ENCODE measurements at places on chromosomes 7 and 10.

DNA sequence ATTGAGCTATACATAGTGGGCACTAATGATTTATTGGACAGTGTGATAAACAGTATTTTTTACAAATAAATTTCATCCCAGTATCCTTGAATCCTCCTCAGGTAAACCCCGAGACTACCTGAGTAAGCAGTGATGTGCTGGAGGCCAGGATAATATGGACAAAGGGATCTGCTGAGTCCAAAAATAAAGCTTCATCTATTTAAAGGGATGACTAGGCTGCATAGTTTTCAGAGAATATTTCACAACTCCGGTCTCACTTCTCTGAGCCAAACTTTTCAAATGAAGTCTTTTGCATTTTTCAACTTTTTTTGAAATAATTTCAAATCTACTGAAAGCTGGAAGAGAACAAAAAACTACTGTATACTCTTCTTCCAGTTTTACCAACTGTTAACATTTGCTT lies 2.5 kb downstream of the ACTR3B start:
- no peak for DNase-seq

DNA sequence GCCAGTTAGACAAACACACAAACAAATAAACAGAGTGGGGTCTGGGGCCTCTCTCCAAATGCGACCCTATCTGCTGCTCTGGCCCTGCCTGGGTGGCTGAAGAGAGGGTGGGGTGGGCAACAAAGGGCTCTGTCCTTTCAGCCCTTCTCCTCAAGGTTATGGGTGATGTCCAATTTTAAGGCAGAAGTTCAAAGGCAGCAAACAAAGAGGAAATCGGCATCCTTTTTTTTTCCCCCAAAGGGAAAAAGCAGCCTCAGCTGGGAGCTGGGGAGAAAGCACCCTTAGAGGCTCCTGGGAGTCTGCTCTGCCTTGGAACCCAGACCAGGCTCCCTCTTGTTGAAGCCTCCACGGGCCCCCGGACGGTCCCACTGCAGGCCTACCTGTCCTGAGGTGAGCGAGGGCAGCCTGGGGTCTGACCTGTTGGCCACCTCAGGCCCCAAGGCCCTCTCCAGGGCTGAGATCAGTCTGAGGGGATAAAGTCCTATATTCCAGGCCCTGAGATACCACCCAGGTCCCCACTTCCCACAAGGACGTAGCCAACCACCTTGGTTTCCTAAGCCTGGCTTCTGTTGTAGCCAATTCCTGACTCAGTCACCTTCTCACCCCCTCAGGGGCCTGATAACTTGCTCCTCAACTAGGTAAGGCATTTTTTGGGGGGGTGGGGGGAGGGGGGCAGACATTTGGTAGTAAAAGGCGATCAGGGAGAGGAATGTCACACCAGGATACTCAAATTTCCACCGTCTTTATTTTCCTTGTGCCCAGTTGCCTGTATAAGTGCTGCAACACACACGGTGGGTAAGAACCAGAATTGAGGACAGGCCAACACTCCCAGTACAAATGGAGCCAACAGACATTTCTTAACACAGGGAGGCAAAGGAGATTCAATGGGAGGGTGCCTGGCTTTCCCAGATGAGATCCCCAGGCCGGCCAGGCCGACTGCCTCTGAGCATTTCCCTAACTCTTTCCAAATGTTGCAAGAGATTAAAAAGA lies 4.3 kb downstream of the HOXA11 start:
- DNase-seq = no peak

DNA sequence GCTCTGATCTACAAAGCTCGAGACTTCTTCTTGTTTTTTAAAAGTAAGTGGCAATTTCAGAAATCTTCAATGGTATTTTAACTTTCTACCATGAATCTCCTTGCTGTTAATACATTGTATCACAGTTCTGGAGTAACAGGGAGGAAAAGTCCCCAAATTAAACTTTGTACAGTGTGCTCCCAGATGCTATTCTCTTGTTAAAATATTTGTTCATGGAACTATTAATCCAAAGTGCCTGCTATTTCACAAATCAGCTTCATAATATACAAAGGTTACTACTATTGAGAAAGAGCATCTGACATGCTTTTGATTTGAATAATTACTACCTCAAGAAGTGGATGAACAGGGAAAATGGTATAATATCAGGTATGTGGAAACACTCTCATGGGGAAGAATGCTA lies 36.6 kb downstream of the SIRT1 start:
- DNase-seq = no peak

- peak; percentile 17 for DNase-seq
These were observed 147.6 kb downstream of the GPR85 start for GRCh38 chr7:112938863-112939573.

DNA sequence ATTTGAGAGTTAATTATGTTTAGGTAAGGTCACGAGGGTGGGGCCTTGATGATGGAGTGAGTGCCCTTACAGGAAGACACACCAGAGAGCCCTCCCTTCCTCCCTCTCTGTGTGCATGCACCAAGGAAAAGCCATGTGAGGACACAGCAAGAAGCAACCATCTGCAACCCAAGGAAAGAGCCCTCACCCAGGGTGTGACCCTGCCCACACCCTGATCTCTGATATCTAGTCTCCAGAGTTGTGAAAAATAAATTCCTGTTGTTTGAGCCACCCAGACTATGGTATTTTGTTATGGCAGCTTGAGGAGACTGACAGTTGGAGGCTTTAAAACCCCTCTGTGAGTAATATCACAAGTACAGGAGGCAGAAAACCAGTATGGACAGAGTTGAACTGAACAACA lies 15.0 kb upstream of the MCM10 start:
- no peak for DNase-seq

DNA sequence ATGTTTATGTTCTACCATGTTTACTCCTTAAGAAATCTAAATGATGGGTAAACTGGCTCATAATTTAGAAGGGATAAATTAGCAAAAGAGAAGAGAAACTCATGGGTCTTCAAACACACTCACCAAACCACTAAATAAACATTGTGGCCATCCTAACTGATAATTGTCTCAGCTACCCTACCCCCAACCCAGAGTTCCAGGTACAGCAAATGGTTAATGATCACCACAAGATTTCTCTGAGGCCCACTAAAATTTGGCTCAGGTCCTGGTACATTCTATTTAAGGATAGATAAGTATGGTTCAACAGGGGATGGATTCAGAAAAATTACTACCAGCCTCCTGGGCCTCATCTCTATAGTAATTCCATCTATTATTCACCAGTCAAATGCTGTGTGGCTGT lies 21.4 kb downstream of the SLC25A13 start:
- no peak for DNase-seq

GRCh38 chr10:54799506-54799905 lies 1.5 kb downstream of the PCDH15 start:
- DNase-seq = peak; percentile 2
